ENCODE measurements at places on chromosomes 5 and 9.

GRCh38 chr5:141772281-141772680, 90.3 kb upstream of the ARAP3 start:
- no peak for DNase-seq

DNA sequence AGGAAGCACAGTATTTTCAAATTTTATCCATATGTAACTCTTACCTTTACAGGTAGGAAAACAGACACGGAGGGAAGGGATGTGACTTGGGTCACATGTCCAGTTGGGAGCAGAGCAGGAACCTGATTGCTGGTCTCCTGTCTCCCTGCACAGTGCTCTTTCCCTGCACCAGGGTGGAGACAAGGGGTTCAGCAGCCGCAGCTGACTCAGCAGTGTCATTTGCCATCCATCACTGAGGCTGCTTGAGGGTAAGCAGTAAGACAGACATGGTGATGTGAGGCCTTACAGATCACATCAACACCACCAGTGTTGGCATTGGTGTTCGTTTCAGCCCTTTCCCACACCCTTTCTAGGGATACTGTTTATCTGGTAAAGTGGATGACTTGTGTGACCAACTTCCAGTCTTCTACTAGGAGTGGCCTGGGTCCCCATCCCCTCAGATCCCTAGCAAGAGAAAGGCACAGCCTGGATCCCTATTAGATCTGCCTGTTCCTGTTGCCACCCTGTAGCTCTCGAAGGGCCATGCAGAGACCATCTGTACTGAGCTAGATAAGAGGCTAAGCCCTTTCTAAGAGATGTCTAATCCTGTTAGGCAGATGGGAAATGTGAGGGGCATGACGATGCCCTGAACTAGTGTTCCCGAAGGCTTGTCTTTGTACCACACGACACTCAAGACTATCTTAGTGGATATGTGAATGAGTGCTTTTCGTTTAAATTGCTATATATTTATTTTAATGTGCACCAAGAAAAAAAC, 29.1 kb downstream of the FRMPD1 start:
- DNase-seq = no peak

DNA sequence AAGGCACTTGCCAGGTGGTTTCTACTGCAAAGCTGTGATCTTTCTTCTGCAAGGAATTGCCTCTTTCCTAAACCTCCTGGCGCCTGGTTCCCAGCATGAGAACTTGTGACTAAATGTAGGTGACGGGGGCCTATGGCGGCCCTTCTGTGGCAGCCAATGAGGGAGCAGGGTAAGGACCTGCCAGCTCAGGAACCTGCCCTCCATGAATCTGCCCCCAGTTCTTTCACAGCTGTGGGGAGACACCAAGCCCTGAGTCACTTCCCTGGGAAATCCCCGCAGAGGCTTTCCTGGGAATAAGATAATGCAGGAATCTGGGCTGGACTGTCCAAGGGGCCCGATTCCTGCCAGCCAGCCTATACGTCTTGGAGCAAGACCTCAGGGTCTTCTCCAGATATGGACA, 56.7 kb upstream of the CTNNA1 start:
- DNase-seq = no peak

- DNase-seq = no peak
Observed at GRCh38 chr9:69342769-69343168, 17.8 kb downstream of the ENTREP1 start.

GRCh38 chr9:26326563-26326962, 566.0 kb downstream of the CAAP1 start:
- DNase-seq = no peak

DNA sequence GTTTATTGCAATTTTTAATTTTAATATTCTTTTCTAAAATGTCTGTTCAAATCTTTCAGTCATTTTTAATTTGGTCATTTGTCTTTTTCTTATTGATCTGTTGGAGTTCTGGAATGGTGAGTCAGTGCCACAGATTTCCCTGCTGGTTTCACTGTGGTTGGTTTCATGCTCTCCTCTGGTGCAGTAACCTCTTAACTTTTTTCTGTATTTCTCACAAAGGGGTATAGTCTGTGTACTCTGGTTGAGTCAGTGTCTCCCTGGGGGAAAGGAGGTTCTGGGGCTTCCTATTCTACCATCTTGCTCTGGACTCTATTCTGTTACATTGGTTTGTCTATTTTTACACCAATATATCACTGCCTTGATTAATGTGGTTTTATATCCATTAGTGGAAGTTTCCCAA, 178.8 kb downstream of the CSNK1G3 start:
- DNase-seq = no peak

GRCh38 chr9:120446671-120447070, 133.3 kb downstream of the CDK5RAP2 start:
- no peak for DNase-seq

- no peak for DNase-seq
Observed at GRCh38 chr5:82591021-82591515, 312.9 kb upstream of the RPS23 start.

DNA sequence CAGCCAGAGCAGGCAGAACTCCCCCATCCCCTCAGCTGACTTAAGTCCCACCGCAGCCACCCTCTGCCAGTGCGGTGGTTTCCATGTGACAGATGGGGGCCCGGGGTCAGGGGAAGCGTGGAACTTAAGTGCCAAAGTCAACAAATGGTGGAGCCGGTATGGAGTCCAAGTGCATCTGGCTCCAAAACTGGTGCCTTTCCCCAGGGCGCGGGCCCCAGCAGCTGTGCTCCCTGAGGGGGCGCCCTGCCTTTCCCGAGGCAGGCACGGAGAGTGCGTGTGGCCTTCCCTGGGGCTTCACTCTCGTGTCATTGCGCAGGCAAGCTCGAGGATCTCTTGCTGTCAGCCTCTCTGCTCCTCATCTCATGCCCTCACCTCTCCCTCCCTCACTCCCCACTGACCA, 33.8 kb downstream of the SLC46A2 start:
- no peak for DNase-seq

- no peak for DNase-seq
Observed at GRCh38 chr9:20404192-20404813, 218.0 kb downstream of the MLLT3 start.

- DNase-seq = no peak
Observed at GRCh38 chr5:180589771-180590542, 1.3 kb downstream of the SCGB3A1 start.

- no peak for DNase-seq
Observed at GRCh38 chr9:121667890-121668289, 16.5 kb downstream of the DAB2IP start.

- no peak for DNase-seq
Observed at GRCh38 chr5:59282726-59283125, 610.8 kb downstream of the PDE4D start.

- DNase-seq = peak; percentile 51
Observed at GRCh38 chr5:176560364-176560763, 11.2 kb downstream of the CDHR2 start.

- no peak for DNase-seq
Observed at GRCh38 chr5:43336159-43336558, 22.9 kb upstream of the HMGCS1 start.

GRCh38 chr9:10003047-10003446, 609.8 kb downstream of the PTPRD start:
- DNase-seq = no peak

- peak; percentile 59 for DNase-seq
Observed at GRCh38 chr5:134003064-134003816, 1.5 kb downstream of the VDAC1 start.

GRCh38 chr5:84437673-84438315, 53.1 kb upstream of the EDIL3 start:
- no peak for DNase-seq

DNA sequence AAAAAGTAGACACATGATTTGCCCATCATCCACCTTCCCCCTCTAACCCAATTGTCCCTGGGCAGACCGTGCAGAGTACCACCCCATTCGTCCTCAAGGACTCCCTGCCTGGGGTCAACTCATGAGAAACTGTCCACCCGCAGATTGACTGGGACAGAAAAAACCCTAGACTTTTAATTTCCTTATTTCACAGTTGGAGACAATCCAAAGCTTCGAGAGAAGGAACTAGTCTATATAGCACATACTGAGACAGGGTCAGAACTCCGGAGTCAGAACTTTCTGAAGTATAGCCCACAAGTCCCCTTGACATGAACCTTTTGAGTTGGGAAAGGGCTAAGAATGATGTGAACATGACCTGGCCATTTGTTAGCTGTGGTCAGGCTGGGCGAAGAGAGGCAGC, 7.5 kb upstream of the GPX3 start:
- no peak for DNase-seq

GRCh38 chr5:170361616-170362015, 27.6 kb downstream of the KCNMB1 start:
- no peak for DNase-seq

DNA sequence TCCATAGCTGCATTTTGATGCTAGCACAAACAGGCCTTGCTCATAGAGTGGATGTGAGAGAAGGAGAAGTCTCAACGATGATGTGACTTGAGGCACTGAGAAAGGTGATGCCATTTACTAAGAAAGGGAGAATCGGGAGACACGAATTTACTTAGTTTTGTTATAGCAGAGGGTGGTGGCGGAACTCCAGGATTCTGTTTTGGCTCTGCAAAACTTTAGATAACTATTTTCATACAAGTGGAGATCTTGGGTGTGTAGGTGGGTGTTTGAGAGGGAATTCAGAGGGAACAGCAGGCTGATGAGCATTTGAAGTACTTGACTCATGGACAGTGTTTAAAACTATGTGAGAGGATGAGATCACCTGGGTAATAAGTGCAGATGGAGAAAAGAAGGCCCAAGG, 43.2 kb downstream of the CACNA1B start:
- no peak for DNase-seq

GRCh38 chr9:88593537-88594185, 58.7 kb downstream of the NXNL2 start:
- DNase-seq = peak; percentile 57

GRCh38 chr5:98568336-98568735, 205.1 kb upstream of the RGMB start:
- DNase-seq = no peak

GRCh38 chr5:77844373-77844622, 68.2 kb upstream of the TBCA start:
- DNase-seq = no peak

DNA sequence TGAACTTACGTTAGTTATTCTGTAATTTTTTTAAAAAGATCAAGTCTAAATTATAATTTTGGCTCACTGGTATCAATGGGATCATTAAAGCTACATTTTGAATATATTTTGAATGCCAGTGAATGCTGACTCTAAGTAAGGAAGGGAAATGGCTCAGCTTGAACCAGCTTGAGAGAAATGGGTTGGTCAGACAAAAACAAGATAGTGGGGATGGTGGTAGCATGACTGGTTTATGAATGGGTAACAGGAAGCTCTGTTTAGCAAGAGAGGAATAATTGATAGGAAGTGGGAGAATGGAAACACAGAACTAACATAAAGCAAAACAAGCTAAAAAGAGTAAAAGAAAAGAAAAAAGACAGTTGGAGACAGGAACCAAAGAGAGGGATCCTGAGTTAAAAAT, 220.2 kb downstream of the ADAMTS6 start:
- DNase-seq = no peak

DNA sequence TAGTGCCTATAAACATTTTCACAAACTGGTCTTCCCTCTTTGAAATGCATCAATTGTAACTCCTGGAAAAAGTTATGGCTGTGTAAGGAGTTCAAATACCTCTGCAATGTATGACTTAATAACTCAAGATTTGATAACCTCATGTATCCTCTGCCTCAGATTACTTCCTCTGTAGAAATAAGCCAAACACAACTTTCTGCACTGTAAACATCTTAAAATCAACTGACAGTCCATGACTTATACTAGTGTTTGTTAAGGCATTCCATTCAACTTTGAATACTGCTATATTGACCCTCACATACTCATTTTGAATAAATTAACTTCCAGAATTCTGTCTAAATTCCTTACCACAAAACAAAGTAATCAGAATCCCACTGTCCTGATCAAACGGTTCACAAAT, 256.2 kb upstream of the POU5F2 start:
- no peak for DNase-seq

- no peak for DNase-seq
Observed at GRCh38 chr9:93031629-93032430, 26.7 kb upstream of the SUSD3 start.

DNA sequence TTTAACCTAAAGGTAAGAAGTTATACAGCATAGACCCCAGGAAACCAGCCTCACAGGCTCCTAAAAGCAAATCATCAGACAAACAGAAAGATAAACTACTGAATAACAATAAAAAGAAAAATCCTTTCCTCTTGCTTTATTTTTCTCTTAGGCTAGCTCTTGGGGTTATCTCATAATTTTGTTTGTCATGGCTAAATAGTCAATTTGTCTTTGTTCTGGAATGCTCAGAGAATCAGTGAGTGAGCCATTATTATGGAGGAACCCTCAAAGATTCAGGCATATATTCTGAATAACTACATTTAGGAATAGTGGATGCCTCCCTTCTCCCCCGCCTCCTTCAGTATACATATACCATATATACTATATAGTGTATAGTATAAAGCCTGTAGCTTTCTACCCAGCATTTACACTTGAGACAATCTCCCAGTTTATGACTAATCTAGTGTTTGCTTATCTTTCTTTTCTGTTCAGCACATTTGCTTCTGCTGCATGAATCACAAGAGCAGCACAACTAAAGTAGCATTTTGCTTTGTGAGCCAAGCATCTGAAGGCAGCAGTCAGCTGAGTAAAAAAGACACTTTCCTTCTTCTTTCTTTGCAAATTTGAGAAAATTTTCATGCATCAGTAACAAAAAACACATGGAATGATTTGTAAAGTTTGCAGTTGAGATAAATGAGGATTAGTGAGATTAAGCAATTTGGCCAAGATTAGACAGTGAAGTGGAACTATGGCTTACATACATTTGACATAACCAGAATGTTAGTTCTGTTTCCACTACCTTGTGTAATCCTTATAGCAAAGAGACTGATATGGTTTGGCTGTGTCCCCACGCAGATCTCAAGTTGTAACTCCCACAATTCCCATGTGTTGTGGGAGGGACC, 45.3 kb upstream of the PPP3R2 start:
- DNase-seq = no peak

DNA sequence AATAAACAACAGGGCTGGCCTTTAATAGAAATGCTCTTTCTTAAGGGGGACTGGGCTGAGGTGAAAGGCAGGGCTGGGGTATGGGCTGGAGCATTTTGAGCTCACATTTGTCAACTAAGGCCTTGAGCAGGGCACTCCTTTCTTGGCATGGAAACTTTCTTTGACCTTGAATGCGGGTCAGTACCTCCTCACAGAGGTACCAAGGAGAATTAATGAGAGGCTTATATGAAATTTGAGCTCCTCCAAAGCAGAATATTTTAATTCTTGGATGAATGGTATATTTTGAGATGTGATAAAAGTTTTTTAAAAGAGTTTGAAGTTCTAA, 3.1 kb downstream of the CYSTM1 start:
- no peak for DNase-seq

DNA sequence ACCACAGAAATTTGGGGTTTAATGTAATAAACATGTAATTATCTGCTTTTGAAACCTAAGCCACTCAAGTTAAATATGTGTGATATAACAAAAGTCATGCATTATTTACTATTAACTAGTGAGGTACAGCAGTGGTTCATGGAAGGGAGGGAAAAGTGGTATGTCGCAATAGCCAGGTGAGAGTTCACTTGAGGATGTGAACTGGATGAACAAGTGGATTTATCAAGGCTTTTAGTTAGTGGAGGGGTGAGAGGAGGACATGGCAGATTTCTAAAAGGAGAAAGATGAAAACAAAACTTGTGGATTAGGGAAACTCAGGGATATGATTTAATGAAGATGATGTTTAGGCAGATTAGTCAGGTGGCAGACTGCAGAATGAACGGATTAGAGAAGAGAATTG, 141.3 kb upstream of the NFIB start:
- DNase-seq = no peak

All from stimulated activated CD4-positive, alpha-beta T cell treated with anti-CD3 and anti-CD28 coated beads, Interleukin-2, amount 100 ng/mL, for 24 hours (primary cell).